Activated T-cell treated with anti-CD3 and anti-CD28 coated beads, Interleukin-2, amount 50 U/mL, for 72 hours (primary cell): ENCODE measurements at places on chromosomes 7 and 10. TPM values are rescaled to one million over a fixed set of nuclear protein-coding genes. Genes with fewer than 3 reads are reported as not detected.

DNA sequence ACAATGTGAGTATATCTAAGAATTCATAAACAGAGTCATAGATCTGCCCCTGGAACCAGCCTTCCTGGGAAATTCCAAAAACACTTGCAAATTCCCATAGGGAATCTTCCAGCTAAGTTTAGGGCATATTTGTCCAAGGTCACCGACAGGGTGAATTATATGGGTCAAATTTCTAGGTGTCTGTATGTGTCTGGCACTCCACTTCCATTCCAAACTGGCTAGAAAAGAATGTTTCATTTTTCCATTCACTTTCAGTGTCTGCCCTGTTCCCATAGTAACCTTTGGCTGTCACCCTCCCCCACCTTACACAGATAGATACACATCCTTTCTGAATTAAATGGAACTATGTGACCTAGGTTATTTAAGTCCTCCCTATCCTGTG is 230.9 kb downstream of the CREB5 start:
- DNase-seq, result no peak

DNA sequence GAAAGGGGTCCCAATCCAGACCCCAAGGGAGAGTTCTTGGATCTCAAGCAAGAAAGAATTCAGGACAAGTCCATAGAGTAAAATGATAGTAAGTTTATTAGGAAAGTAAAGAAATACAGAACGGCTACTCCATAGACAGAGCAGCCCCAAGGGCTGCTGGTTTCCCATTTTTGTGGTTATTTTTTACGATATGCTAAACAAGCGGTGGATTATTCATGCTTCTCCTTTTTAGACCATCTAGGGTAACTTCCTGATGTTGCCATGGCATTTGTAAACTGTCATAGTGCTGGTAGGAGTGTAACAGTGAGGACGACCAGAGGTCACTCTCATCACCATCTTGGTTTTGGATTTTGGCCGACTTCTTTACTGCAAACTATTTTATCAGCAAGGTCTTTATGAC is 1033.4 kb downstream of the SORCS3 start:
- DNase-seq, result no peak

- DNase-seq, result no peak
Observed at GRCh38 chr10:87507879-87508483, 3.3 kb downstream of the MINPP1 start.

DNA sequence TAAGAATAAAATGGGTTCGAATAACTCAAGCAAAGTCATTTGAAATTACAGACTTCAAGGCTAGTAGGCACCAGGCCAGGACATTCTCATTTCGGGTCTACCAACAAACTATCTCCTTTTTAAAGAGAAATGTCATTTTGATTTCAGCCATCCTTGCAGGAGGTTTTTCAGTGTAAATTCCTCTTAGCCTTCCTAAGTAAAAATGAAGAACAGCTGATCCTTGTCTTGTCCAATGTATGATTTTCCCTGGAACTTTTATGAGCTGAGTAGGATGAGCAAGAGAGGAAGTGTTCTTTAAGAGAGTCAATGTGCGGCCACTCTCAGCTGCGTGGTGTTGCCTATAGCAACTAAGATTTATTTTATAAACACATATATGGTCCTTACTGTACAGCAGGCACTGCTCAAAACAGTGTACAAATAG is 110.1 kb downstream of the PLCE1 start:
- no peak for DNase-seq

DNA sequence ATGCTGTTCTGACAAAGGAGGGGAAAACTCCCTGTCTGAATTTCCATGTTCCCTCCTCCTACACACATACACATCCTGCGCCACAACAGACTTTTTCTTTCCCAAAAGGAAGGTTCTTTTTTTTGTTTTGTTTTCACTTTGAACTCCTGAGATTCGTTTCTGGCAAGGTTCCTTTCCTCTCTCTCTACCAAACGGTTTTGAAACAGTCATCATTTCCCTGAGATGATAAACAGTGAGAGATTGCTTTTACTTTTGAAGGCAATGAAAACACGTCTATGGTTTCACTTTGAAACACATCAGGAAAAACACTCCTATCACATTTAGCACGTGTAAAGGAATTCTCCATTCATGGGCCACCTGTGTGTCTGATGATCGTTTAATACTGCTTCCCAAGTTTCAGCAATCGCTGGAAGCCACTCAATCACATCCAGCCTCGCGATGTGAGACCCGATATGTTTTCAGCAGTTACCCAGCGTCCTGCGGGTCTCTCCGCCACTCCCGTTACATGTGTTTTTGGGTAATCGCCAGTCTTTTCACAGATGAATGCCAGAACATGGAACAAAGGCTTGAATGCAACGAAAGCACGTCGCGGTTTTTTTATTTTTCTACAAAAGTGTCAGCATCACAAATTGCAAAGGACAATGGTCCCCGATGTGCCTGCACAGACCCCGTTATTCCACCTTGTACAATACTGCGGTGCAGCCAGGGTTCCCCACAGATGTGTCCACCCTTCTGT is 62.8 kb upstream of the CUX1 start:
- DNase-seq, result no peak

DNA sequence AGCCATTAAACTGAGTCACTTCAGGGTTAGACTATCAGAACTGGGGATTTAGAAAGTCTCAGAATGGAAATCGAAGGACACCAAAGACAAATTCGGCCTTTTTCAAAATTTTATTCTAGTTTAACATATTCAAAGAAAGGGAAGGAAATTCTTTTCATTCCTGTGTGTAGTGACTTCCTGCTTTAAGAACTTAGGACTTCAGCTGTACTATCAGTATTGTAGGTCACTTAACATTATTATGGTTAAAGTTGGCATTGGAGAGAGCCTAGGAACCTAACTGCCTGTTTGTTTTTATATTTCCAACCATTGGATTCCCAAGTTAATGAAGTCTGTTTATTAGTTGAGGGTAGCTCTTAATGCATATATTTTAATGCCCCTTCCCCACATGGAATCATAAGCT is 63.7 kb downstream of the PTEN start:
- no peak for DNase-seq

DNA sequence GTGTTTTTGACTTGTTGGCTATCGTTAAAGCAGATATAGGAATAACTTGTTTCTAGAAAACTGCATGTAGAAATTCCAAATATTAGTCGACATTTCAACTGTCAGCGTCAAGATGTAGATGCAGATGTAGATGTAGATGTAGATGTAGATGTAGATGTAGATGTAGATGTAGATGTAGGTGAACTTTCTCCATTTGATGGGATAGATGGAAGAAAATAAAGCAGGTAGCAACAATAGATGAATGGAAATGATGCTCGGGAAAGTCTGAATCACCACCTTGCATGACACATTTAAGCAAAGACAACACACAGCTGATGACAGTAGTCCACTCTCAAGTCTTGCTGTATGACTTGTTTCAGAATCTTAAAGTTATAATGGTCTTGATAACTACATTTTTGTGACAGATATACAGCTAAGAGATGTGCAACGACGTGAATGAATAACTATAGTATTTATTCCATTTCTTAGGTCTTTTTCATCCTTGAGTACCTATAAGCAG is 53.5 kb downstream of the SND1 start:
- DNase-seq, result no peak

The ARID5B gene
- total RNA-seq, result 113 TPM

DNA sequence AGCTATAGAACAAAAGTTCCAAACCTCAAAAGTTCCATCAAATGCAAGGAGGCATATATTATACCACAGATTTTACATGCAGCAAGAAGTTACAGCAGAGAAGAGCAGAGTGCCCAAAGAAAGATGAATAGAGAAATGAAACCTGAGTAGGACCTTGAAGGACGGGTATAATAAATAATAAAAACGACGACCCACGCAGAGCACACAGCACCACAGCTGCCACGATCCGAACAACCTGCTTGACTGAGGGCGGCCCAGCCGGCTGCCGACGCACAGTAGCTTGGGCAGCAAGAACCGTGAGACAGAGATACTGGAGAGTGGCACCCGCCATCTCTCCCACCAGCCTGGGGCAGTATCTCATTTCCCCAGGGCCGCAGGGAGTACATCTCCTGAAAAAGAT is 79.0 kb downstream of the HIPK2 start:
- no peak for DNase-seq

- no peak for DNase-seq
Observed at GRCh38 chr7:90433221-90433620, 30.0 kb downstream of the CLDN12 start.
